ENCODE measurements at places on chromosomes 2 and 18.

DNA sequence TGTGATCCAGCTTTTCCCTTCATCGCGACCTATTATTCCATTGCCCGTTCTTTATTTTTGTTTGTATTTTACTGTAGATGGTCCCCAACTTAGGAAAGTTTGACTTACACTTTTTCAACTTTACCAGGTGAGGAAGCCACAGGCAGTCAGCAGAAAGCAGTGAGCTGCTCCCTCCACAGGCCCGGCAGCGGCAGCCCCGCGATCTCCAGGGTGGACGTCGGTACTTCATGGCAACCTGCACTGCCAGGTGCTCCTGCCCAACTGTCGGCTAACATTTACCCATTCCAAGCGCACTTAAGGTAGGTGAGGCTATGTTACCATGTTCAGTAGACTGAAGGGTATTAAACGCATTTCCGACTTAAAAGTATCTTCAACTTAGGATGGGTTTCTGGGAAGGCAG lies 12.8 kb downstream of the ZNF516 start:
- DNase-seq: no peak

DNA sequence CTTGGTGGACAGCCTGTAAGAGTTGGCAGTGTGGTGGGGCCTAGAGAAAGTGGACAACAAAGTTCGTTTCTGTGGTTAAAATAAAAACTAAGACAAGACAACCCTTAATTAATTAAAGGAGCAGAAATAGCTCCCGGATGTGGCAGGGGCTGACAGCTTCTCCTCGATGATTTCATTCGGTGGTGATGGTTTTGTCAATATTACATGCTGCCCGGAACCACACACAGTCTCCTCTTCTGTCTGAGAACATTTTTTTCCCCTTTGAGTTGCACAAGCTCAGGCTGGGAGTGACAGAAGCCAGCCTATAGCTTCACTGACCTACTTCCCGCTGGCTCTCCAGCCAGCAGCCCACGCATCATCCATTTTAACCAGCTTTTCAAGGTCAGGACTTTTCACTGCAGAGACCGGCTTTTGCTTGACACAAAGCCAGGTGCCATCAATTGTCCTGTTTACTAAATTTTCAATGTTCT lies 378.8 kb downstream of the SLC4A3 start:
- no peak for DNase-seq

- DNase-seq: no peak
Observed at GRCh38 chr2:163185160-163185559, 346.6 kb upstream of the KCNH7 start.

- DNase-seq: no peak
Observed at GRCh38 chr2:226943862-226944620, 108.2 kb downstream of the RHBDD1 start.

DNA sequence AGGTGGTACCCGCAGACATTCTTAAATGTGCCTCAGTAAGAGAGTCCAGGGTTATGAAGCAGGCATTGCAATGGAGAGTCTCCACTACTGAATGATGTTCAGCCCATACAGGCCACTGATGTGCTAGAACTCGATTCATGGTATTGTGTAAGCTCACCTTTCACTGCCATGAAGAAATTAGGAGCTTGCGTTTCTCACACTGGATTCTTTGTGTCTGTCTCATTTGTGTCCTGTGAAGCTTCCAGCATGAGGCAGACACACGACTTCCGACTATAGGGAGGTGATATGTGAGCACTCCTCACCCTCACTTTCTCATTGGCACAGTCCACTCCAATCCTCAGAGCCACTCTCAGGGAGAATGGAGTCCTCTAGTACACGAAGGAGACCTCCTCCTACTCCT lies 677.4 kb upstream of the RAB6C start:
- DNase-seq: no peak

- no peak for DNase-seq
Observed at GRCh38 chr18:49321797-49322461, 138.5 kb downstream of the DYM start.

DNA sequence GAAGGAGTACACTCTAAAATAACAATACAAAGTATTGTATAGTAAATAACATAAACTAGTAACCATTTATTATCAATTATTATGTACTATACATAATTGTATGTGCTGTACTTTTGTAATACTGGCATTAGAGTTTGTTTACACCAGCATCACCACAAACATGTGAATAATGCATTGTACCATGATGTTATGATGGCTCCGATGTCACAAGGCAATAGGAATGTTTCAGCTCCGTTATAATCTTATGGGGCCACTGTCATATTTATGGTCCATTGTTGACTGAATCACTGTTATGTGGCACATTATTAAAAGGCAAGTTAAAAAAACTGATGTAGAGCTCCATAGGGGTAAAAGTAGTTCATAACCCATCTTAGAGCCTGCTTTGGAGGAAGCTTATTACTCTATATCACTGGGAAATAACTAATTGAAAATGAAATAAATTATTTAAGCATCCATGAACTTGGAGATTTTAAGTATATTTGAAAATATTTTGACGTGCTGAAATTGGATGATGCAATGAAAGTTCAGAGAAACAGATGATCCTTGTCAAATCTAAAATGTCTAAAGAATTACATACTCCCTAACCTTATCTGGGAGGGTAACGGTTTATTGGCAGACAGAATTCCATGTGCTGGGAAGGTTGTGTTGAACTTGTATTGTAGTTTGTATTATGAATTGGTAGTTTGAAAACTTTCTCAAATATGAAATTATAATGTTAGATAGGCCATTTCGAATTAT lies 2.4 kb downstream of the SKA1 start:
- DNase-seq: no peak

- DNase-seq: no peak
Observed at GRCh38 chr18:26721854-26722564, 143.5 kb downstream of the AQP4 start.

DNA sequence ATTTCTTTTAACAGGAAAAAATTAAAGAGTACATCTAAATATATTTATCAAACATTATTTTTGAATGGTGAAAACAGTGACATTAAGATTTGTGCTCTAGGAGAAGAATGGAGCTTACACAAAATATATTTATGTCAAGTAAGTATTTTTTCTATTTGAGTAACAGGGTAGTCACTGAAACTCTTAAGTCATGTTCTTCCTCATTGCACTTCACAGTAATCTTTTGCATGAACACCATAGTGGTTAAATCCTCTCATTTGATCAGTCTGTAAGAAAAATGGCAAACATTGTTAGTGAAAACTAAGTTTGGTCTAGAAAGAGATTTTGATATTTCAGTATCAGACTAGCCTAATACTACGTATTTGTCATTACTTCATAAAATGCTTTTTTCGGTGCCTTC lies 8.1 kb downstream of the GMCL1 start:
- no peak for DNase-seq

DNA sequence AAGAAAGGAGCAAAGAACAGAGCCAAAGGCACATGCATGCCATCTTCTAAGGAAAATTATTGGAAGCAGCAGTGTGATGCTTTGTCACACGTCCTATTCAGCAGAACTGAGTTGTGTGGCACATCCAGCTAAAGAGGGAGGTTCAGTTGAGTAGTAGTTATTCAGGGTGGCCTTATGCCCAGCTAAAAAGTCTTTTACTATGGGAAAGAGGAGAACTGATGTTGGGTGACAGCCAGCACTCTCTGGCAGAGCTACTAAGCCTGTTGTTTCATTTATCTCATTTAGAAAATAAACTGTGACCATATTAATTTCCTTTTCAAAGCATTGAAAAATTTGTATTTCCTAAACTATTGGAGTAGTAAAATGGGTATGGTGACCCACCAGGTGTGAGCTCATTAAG lies 18.5 kb downstream of the ITGA6 start:
- no peak for DNase-seq

- no peak for DNase-seq
Observed at GRCh38 chr2:170548304-170548703, 166.8 kb upstream of the SP5 start.

GRCh38 chr18:80202264-80202998 lies 44.9 kb downstream of the PARD6G start:
- no peak for DNase-seq

DNA sequence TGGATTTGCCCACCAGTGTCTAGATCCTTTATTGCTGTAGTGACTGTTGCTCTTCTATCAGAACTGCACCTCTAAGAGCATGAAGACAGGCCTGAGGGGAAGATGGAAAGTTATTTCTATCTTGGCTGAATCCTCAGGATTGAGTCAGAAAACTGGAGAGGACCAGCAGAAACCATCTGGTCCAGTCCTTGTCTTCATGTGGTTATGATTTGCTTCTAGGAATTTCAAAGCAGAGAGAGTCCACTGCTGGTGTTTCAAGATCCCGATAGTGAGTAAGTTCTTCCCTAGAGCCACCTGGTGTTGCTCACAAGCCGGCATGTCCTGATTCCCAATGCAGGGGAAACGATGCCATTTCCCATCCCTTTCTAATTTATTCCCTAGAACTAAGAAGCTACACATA lies 84.2 kb downstream of the NCKAP5 start:
- no peak for DNase-seq

GRCh38 chr2:142966284-142966683 lies 88.8 kb downstream of the KYNU start:
- no peak for DNase-seq

Data from stimulated activated CD8-positive, alpha-beta memory T cell treated with anti-CD3 and anti-CD28 coated beads, Interleukin-7, amount 100 ng/mL, for 4 hours (primary cell).